Amygdala (tissue), 56 donors: ENCODE measurements at places on chromosomes 5 and 9.

DNA sequence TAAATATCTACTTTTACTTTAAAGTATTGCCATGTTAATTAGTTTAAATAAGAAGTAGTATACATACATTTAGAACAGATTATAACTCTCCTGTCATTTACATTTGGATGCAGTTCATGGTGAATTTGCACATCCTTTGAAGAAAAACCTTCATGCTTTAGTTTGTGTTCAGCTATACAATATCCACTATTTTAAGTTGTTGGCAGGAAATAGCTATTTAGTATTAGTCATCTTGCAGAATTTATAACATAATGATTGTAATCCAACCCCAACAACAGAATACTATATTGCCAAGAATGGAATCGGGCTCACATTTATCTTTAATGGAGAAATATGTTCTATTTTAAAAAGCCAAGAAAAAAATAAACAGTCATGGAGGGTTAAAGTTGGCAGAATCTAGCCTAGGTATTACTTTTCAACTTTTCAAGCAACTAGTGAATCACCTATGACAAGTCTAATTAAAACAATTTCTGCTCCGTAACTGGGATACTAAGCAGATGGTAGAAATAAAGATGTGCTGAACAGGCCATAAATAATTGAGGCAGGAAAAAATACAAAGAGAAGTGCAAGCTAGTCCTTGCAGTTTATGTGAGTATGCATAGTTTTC, 1170.6 kb upstream of the NUDT12 start:
- DNase-seq = no peak

- no peak for DNase-seq
Observed at GRCh38 chr5:154466147-154466546, 11.9 kb downstream of the HAND1 start.

DNA sequence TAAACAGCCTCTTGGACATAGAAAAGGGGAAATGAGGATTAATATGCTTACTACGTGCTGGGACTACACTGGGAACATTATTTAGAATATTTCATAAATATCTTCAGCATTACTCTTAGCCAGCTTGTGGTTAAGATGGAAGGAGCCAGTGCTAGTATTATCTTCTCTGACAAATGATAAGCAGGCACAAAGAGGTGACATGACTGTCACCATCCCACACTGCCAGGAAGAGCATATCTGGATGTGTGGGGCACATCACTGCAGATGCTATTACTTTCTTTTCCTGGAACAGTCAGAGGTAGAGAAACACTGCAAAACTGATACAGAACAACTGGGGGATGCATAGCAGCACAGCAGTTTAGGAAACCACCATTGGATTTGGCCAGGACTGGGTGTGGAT, 281.0 kb upstream of the TNC start:
- no peak for DNase-seq

DNA sequence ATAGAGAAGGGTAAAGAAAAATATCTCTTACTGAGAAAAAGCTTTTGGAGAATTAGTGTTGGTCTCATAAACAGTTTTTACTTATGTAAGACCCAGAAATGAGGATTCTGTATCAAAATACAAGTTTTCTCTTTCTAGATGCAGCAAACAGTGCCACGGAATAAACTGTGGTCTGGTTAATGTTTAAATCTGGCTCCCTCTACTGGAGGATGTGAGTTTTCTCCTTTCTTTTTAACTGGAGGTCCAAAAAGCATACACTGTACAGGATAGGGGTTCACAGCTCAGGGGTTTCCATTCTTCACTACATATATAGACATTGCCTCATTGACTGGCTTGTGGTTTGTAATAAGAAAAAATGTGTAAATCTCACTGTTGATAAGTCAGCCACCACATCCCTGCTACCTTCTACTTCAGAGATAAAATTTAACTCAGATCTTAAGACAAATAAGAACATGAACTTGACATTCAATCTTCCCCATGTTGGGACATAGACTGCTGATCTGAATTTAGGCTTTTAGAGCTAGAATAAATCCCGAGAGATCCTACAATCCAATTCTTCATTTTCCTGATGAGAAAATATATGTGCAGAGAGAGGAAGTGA, 98.9 kb downstream of the CFAP95 start:
- DNase-seq = no peak

- DNase-seq = no peak
Observed at GRCh38 chr9:110996436-110997220, 41.6 kb downstream of the LPAR1 start.

DNA sequence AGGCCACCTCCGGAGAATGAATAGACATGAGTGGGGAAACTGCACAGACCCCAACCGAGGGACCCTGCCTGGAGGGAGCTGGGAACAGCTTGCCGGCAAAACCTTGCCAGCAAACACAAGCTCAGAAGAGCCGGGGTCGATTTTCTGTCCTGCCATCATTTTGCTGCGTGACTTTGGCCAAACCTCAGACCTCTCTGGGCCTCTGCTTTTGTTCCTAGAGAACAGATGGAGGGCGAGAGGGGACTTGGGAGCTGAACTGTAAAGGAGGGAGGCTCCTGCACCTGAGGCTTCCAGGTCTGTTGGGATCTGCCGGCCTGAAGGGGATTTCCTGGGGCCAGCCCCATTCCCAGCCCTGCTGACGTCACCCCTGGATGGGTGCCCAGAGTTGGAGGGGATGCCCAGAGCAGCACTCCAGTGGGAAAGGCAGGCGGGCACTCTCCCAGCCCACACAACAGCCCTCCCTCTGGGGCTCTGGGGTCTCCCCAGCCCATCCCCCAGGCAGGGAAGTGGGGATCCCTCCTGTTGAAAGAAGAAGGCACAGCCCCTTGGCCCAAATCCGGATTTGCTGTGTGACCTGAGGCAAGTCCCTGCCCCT, 40.4 kb upstream of the SYNPO start:
- peak; percentile 48 for DNase-seq

DNA sequence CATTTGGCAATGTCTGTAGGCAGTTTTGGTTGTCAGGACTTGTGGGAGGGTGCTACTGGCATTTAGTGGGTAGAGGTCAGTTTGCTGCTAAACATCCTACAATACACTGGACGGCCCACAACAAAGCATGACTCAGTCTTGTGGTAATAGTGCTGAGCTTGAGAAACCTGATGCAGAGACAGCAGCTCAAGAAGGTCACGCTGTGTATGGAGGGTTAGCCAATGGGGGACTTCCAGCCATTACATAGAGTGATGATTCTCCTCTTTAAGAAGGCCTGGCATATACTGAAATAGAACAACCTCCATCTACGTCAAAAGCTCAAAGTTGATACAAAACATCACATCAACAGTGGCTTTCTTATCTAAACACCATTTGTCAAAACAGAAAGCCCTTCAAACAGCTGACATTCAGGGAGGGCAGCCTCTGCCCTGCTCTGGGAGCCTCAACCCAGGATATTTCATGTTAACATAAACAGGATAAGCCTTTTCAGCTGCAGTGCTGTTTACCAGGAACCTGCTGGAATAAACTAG, 143.0 kb downstream of the GPBP1 start:
- DNase-seq = no peak

GRCh38 chr5:96374653-96375052, 58.4 kb downstream of the PCSK1 start:
- DNase-seq = no peak

- no peak for DNase-seq
Observed at GRCh38 chr9:23635276-23635675, 190.8 kb downstream of the ELAVL2 start.

GRCh38 chr5:172853355-172853975, 19.4 kb downstream of the ERGIC1 start:
- DNase-seq = no peak

DNA sequence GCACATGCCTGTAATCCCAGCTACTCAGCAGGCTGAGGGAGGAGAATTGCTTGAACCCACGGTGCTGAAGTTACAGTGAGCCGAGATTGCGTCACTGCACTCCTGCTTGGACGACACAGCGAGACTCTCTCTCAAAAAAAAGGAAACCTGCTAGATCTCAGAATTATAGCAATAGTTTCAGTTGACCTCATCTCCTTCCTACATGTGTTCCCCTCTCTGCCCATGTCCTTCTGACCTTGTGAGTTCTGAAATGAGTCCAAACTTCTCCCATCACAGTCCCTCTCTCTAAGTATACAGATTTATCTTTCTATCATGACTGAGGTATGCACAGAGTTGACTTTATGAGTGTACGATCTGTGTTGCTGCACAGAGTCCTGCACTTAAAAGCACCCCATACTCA, 44.6 kb upstream of the SHOC1 start:
- DNase-seq = no peak

- DNase-seq = no peak
Observed at GRCh38 chr5:69024241-69024651, 69.6 kb upstream of the SLC30A5 start.
